ENCODE measurements at places on chromosomes 7 and 10. TPM values are rescaled to one million over a fixed set of nuclear protein-coding genes. Genes with fewer than 3 reads are reported as not detected.

Gene LRRC18
- not detected for total RNA-seq

GRCh38 chr10:7185367-7185690 is 225.5 kb downstream of the SFMBT2 start:
- no peak for DNase-seq

DNA sequence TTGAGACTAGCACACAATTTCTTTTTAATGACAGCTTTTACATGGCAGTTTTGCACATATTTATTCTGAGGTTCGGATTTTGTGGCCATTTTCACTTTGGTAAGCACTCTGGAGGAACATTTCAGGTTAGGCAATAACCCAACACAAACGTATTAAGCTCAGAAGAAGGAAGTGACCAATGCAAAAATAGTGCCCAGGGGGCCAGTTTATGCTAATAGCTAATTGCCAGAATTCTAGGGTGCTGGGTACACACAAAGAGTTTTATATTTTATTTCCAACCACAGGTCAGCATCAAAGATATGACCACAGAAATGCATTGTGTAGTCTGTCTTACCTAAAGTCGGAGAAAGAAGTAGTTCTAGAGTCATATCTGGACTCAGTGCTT is 8.4 kb upstream of the AGR2 start:
- DNase-seq, result no peak

GRCh38 chr10:65571011-65571570 is 1354.7 kb upstream of the LRRTM3 start:
- no peak for DNase-seq

DNA sequence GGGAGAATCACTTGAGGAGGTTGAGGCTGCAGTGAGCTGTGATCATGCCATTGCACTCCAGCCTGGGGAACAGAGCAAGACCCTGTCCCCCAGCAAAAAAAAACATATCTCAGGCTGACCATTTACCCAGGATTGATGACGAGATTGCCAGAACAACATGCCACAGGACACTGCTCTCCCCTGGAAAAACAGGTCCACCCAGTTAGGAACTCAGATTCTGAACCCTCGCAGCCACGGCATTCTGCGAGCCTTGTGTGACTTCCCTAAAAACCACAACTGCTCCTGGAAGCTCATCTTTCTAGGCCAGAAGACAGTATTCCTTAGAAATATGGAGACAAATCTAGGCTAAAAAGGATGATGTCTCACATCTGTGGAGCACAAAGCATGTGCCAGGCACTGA is 42.1 kb upstream of the SH2B2 start:
- no peak for DNase-seq

Gene FAM13C
- 7.5 TPM for total RNA-seq

- DNase-seq, result no peak
These were observed 243.9 kb downstream of the ZMYND11 start for GRCh38 chr10:378930-379704.

DNA sequence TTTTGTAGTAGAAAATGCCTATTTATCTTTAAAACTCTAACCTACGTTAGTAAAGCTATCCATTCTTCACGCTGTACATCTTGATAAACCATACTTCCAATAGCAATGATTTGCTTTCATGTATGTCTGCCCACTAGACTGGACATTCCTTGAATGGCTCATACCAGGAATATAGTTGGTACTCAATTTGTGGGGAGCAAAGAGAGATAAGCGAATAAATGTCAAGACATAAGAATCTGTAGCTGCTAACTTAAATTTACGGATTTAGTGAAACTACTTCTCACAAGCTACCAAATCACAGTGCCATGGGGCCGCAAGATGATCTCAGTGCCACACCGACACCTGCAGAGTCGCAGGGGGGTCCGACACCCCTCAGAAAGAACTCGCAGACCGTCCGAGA is 763 bp upstream of the RALA start:
- DNase-seq, result no peak

DNA sequence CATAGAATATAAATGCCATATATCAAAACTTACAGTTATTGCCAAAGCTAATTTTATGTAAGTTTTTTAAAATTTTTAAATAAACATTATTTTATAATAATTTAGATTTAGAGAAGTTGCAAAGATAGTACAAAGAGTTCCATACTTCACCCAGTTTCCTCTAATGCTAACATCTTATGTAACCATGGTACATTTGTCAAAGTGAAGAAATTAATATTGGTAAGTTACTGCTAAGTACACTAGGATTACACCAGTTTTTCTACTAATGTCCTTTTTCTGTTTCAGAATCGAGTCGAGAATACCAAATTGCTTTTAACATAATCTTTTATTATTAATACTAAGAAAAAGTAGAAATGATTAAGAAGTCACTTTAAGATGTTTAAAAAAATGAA is 29.2 kb downstream of the CSGALNACT2 start:
- DNase-seq, result no peak

Gene NEBL
- 6.4 TPM for total RNA-seq

Gene ZNF107
- 4.5 TPM for total RNA-seq

DNA sequence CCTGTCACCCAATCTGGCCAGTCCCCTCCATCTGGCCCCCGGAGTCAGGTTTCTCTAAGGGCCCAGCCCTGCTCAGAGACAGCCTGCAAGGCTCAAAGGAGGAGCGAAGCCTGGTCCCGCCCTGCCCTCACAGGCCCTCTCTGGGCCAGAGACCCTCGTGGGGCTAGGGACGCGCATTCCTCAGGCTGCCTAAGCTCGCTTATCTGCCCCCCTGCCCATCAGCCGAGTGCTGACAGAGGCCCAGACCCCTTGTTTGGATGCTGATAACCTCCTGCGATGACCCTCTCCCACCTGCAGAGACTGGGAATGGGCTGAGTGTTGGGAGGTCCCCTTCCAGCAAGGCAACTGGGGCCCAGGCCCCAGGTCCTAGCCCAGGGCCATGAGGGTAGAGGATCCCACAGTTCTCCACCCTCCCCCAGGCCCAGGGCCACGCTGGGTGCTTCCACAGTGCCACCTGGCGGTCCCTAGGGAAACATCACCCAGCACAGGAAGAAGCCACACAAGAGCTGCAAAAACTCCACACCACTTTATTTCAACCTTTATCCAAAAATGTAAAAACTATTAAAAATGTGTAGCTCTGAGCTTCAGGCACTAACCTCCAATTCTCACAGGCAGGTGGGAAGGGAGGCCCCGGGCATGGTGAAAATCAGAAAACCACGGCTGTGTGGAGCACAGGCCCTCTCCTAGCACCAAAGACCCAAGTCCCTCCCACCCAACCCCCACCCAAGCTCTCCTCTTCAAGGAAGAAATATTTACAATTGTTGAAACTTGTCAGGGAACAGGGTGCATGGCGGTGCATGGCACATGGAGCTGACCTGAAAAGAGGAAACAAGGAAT is 2.2 kb downstream of the NPM3 start:
- DNase-seq, result no peak

DNA sequence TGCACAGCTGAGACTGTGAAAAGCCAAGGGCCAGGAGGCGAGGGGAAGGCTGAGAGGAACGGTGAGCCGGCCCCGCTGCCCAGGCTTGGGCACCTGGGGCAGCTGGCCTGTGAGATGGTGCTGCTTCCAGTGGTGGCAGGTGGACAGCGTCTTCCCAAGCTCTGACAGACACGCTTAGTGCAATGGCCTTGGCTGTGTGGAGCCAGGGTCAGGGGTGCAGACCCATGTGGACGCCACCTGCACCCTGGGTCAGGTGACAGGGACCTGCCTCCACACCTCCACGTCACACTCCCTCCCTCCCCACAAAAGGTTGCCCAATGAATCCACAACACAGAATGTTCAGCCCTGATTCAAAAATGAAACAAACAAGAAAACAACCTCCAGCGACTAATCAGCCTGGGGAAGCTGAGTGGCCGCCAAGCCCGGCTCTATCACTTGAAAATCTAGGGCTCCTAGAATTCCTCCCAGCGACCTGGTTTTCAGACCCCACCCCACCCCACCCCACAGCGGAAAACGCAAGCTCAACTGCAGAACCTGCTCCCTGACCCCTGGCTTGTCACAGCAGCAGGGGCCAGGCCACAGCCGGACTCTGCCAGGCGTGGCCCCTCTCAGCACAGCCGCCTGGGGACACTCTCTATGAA is 54.3 kb downstream of the PRKAG2 start:
- DNase-seq, result no peak

- DNase-seq, result no peak
These were observed 6.5 kb downstream of the NACAD start for GRCh38 chr7:45082031-45082830.

DNA sequence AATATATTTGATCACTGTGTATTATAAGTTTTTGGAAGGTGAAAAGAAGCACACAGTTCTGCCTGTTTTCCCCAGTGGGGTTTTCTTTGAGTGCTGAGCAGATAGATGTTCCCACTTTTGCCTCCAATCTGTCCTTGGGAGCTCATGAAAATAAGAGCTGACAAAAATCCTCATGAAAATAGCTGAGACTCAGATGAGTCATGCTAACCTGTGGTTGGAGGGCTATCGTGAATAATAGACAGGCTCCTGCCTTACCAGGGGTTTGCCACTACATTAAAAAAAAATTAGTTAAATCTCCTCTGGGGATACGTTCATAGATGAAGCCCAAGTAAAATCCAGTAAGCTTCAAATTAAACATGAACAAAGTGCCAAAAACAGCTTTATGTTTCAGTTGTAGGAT is 10.9 kb upstream of the AOAH start:
- DNase-seq, result no peak

DNA sequence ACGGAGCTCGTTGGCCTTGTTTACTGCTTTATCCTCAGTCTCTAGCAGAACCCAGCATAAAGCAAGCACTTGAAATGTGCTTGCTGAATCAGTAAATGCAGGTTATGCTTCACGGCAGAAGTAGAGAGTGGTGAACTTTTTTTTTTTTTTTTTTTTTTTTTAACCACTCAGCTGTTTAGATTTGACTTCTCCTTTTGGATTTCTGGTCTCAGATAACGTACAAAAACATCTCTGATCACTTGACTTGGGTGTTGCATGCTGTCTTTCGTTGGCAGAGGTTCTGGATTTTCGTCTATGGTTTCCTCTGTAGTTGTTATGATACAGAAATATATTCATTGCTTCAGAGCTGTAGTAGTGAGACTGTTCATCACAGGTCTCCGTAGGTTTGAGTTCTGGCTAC is 242.5 kb upstream of the HABP2 start:
- DNase-seq, result no peak

DNA sequence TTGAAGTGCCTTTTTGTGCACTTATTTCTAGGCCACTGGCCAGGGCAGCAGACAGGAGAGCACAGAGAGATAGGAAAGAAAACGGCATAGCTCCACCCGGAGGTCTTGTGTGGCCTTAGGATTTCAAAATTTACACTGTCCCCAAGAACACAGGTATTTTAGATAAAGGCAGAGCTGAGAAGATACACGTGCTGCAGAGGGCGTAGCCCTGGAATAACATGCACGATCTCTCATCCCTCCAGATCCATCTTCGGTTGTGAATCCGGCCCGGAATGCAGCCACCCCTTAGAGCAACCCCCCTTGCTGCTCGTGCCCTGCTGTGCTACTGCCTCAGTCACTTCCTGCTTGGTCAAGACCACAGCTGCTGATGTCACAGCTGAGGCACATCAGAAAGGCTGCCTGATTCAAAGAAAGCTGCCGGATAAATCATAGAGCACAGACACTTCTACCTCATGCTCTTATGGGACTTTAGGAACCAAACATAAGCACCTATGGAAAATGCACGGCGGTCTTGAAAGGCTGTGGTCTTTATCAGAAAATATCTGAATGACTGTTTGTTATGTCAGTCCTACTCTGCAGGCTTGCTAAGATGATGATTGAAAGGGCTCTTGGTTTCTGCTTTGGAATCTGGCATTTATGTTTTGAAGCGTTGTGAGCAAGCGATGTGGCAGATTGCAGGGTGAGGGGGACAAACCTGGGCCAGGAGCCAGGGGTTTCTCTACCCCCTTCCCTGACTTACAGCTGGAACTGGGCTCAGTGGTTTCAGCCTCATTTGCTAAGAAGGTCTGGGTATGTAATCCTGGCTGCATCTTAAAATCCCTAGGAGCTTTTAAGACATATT is 152.0 kb downstream of the SVIL start:
- DNase-seq, result no peak

Gene SPDYE11
- not detected for total RNA-seq

DNA sequence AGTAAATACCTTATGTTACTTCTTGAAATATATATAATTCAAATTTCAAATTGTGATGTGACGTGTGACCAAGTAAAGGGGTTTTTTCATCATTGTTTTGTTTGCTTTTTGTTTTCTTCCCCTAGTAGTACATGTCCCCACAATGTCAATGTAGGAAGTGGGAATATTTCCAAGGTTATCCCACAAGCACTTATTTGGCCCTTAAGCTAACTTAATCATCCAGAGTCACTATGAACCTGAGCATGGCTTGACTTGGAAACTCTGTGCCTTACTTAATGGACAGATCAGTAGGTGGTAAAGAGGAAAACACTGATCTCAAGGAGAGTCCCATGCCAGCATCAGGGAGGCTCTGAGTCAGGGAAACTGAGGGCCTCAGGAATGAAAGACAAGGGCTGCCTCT is 569.3 kb upstream of the IGFBP3 start:
- DNase-seq, result no peak

Gene EBLN1
- total RNA-seq, result not detected

GRCh38 chr10:48638739-48639527 is 34.1 kb upstream of the ARHGAP22 start:
- DNase-seq, result no peak

- DNase-seq, result no peak
These were observed 47.6 kb downstream of the ADCYAP1R1 start for GRCh38 chr7:31099451-31100444.

Data from omental fat pad (tissue), 4 donors.